ENCODE measurements at places on chromosomes 11 and 22.

DNA sequence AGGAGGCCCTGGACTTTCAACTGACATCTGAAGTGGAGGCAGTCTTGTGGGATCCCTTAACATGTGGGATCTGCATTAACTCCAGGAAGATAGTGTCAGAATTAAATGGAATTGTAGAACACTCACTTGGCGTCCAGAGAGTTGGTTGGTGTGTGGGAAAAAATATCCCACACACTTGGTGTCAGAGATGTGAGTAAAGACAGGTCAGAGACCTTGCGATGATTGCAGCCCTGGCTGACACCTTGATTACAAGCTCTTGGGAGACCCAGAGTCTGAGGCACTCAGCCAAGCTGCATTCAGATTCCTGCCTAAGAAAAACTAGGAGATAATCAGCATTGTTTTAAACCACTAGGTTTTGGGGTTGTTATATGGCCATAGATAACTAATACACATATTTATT lies 7.2 kb upstream of the TPCN2 start:
- DNase-seq, result no peak

GRCh38 chr22:40605761-40606160 lies 30.8 kb downstream of the MRTFA start:
- no peak for DNase-seq

- DNase-seq, result no peak
These were observed 14.0 kb upstream of the FCHSD2 start for GRCh38 chr11:73156114-73156513.

- DNase-seq, result no peak
These were observed 229.0 kb upstream of the ZC3H12C start for GRCh38 chr11:109864151-109864661.

DNA sequence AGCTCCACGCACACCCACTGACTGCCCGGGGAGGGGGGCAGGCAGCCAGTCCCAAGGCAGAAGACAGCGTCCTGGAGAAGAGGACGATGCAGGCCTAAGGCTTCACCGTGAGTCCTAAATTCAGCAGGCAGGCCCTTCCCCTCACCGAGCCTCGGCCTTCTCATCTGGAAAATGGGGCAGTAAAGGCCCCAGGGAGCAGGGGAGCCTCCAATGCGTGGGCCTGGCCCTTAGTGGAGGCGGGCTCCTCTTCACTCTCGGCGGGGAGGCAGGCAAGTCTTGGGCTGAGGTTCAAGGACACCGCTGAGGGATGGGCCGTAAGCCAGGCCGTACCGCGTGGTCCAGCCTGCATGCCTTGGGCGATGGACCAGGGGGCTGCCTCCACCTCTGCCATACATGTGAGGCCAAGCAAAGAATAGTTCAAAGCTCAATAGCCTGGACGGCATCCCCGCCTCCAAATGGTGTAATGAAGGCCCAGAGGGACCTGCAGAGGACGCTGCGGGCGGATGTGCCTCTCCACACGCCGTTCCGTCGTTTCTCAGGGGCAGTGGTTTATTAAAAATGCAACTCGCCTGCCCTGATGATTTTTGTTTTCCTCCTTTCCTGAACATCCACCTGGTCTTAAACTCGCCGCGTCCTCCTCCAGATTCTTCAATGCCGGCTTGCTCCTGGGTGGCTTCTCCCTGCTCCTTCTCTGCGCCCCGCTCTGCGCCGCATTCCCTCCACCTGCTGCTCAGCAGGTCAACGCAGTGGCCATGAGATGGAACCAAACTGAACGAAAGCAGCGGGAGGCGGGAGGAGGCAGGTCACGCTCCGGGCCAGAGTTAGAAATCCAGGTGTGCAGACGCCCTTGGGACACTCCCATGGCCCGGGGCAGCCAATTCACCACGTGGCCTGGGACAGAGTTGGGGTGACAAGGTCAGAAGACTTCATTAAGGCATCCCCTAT lies 627.8 kb downstream of the TBC1D22A start:
- DNase-seq, result no peak

GRCh38 chr11:94455861-94456260 lies 37.8 kb downstream of the MRE11 start:
- no peak for DNase-seq

- peak; percentile 33 for DNase-seq
These were observed at the start of gene ARHGEF17 for GRCh38 chr11:73308003-73308960. Gene ARHGEF17 (plus strand): TSS chr11:73308276. CDS start chr11:73308639, 363 bp downstream.

GRCh38 chr11:970319-970871 lies 44.7 kb downstream of the AP2A2 start:
- DNase-seq, result no peak

- no peak for DNase-seq
These were observed 35.2 kb downstream of the MAML2 start for GRCh38 chr11:96307776-96308140.

DNA sequence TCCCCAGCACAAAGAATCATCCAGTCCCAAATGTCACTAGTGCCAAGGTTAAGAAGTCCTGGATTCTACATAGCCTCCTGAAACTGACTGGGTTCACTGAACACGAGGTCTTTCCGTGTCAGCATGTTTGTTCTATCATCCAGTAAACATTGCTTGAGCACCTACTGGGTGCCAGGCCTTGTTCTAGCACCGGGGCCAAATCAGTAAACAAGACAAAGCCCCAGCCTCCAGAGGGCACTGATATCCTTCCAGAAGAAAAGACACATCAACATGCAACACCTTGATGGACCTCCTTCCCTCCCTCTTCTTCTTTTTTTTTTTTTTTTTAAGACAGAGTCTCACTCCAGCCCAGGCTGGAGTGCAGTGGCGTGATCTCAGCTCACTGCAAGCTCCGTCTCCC lies 26.9 kb downstream of the TPST2 start:
- DNase-seq, result no peak

GRCh38 chr11:111938687-111939160 lies 1.6 kb downstream of the DIXDC1 start:
- DNase-seq, result no peak

DNA sequence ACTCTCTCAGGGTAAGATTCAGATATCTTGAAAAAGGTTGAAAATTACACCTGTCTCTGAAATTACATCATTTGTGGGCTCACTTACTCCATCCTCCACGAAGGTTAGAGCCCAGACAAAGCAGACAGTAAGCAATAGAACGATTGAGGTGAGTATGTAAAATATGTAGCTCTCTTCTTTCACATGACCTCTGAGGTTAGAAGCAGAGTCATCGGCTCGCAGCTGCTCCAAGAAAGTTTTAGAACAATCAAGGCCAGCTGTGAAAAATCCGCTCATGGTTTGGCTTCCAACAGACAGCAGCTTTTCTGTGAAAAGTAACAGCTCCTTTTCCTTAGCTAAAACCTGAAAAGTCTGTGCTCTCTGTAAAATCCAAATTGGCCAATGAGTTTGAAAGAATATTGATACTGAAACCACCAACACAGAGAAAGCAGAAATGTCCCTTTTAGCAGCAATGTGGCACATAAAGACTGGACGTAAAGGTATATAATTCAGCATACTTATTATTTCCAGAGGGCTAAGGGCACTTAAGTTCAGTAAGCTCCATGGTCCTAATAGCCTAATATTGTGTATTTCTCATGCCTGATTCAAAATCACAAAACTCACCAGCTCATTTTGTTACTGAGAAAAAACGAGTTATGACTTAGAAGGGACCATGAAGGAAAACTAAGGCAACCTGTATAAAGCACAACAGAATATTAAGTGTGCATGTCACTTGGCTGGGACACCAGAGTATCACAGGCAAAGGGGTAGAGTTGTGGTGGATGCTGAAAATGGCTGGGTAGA lies 78.2 kb downstream of the FAM76B start:
- no peak for DNase-seq

- DNase-seq, result no peak
These were observed 2.2 kb upstream of the RPS6KA4 start for GRCh38 chr11:64356498-64357411.

DNA sequence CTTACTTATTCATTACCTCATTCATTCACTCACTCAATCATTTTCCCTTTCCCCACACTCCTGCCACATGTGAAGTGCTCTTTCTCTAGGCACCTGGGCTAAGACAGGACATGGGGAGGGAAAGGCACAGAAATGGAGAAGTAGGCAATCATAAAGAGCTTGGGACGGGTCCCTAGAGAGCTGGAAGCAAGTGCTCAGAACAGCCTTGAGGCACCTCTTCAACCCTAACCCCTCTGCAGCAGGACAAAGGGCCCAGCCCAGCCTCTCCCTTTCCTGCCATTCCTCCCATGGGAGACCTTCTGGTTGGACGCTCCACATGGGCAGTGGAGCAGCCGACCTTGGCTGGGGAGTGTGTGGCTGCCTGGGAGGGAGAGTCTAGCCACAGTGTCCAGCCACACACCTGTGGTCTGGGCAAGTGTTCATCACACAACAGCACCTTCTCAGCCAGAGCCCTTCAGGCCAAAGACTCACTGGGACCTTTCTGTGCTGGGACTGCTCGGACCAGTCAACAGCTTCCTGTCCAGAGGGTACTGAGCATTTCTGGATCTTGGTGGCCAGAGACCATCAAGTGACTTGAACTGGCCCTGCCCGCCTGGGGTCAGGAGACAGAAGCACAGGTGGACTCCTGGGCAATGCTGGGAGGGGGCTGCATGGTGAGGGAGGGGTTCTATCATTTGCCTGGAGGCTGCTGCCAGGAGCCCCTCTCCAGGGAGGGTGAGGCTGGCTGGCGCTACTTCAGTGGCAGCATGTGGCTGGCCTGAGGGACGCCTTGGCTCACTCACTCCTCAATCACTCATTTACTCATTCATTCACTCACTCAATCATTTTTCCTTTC lies 1.0 kb upstream of the MUC5AC start:
- no peak for DNase-seq

DNA sequence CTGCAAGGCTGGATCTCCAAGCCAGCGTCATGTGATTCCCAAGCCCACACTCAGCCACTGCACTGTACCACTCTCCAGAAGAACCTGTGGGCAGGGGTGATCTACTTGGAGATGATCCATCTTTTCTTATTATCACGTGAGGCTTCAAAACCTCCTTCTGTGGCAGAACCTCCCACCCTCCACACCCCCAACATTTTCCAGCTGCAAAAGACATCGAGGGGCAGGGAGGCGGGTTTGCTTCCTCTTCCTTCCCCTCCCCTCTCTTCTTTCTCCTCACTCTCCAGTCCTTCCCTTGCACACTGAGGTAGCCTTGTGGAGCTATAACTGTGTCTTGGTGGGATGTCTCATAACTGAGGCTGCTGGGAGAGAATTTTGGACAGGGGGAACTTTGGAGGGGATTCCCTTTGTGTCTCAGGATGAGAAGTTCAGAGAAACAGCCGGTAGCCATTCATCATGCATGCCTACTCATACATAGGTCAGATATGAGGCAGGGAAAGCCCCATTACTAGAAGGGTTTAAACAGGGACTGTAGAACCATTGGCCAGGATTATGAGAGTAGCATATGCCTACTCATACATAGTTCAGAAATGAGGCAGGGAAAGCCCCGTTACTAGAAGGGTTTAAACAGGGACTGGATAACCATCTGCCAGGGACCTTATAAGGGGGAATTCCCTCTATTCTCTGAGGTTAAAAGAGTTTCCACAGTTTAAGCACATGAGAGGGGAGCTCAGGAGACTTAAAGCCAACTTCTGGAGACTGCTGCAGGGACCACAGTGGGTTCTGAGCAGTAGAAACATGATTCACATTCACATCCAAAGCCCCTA lies 420.7 kb upstream of the CADM1 start:
- no peak for DNase-seq

GRCh38 chr22:25167082-25167481 lies 32.6 kb upstream of the CRYBB3 start:
- DNase-seq, result no peak

DNA sequence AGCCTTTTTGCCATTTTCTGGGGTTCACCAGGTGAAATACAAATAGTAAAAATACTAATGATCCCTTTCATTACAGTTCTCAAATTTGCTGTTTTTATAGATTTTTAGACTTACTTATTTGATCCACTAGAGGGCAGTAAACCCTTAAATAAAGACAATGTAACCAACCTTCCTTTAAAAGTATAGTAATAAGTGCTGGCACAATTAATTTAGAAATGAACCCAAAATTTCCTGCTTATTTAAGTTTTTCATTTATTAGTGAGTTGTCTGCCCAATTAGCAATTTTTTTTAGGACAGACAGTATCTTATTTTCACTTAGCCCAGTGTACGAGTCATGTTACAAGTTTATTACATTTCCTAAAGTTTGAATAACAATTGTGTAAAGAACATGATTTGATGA lies 4.7 kb downstream of the DDIAS start:
- no peak for DNase-seq

GRCh38 chr11:14750911-14751310 lies 107.3 kb downstream of the PDE3B start:
- DNase-seq, result no peak

DNA sequence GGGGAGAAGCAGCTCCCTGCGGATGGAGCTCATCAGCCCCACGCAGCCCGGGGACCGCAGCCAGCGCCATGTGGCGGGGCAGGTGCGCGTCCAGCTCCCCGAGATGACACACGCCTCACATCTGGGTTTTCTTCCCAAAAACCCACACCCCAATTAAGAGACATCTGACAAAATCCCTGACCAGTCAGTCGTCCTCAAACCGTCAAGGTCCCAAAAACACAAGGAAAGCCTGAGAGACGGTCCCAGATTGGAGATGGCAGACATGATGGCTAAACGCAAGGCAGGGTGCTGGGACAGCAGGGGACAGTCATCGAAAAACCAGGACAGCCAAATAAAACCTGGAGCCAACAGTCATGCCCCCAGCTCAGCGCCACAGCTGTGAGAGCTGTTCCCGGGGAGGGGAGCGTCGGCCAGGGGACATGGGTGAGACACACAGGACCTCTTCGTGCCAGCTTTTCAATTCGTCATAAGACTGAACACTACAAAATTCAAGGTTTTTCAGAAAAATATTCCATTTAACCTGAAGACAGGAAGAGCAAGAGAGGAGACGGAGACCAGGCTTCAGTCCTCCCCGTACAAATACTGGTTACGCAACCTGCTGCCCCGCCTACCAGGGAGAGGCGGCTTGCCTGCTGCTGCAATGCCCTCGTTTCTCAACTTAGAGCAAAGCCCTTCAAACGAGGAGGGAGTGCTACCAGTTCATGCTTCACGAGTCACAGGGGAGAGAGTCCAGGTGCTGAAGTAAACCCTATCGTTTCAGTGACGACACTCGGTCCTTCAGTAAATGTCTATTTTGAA lies 10.5 kb downstream of the TOLLIP start:
- DNase-seq, result no peak

DNA sequence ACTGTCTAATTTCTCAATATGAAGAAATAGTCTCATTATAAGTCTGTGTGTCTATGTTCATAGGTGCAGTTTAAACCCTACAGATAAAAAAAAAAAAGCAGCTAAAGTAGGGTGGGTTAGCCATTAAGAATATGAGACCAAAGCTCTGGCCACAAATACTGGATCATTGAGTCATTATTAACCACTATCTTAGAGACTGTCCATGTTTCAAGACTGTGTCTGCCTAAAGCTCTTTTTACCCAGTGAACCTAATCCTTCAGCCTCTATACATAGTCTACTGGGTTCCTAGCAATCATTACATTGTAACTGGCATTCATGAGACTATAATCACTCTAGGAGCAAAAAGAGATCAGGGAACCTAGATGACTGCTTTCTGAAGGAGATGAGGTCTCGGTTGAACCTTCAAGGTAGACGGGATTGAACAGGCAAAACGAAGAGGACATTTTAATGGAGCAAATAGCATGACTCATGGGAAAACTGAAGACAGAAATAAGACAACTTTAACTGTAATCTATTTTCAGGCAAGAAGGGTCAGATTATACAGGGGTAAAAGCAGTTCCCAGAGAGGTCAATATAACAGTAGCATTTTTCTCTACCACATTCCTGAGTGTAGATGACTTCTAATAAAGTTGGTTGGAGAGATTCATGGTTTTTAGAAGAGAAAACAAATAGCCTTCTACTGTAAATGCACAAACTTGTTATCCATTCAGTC lies 64.0 kb upstream of the FIBIN start:
- DNase-seq, result no peak
